ENCODE measurements at places on chromosomes 4 and X. TPM values are rescaled to one million over a fixed set of nuclear protein-coding genes. Genes with fewer than 3 reads are reported as not detected.

DNA sequence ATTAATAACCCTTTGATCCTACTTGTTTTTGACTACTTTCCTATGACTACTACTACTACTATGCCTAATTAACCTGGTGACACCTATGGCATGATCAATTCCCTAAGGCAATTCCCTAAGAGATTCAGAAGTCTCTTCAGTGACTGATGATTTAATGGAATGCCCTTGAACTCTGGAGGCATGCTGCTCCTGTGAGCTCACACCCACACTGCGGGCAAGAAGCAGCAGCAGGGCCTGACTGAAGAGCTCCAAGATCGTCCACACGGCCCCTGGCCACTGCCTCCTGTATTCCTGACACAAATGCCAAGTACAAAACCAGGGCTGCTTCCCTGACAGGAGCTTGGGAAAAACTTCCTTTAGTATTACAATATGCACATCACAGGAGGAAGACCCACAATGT lies 74.2 kb upstream of the STS start:
- no peaks in the 10 kb centered on the region for H3K36me3 ChIP-seq
- H3K4me3 ChIP-seq, result no peak overlapping the region
- DNase-seq, result no peak
- H3K4me1 ChIP-seq, result no peaks in the 10 kb centered on the region
- no peak overlapping the region for H3K27ac ChIP-seq

- H3K27ac ChIP-seq, result no peak overlapping the region
- H3K4me1 ChIP-seq, result no peaks in the 10 kb centered on the region
- no peak overlapping the region for H3K4me3 ChIP-seq
- DNase-seq, result no peak
- no peaks in the 10 kb centered on the region for H3K36me3 ChIP-seq
These were observed 475.2 kb downstream of the RPA4 start for GRCh38 chrX:97358941-97359340.

DNA sequence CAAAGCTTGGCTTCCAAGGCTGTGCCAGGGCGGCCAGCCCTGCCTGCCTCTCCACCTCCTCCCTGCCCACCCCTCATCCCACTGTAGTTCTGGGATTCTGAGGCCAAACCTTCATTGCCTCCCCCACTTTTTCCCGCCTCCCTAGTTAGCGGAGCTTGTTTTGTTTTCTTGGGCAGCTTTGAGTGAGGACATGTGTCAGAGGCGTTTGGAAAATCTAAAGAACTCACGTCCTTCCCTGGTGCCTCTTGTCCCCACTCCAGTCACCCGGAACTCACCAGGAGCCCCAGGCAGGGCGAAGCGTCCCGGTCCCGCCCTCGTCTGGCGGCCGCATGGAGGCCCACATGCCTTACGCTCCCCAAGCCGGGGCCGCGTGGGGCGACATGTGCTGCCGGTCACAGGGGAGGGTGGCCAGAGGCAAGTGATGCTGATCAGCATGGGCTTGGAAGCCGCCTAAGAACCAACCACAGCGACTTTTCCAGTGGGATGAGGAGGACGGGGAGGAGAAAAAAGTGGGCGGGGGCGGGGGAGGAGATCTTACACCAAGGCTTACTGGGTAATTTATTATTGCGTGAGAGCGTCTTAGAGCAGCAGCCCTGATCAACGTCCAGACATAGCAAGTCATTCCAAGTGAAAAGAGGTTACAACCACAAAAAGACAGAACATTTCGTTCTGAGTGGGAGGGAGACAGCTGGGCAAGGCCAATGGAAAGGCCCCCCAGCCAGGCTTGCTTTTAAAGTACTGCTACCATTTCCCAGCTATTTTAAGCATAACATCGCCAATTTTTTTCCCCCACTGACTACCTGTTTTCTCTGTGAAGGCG lies 48.5 kb downstream of the PRPS1 start:
- H3K27ac ChIP-seq, result peak overlapping the region; percentile 91
- H3K4me3 ChIP-seq, result peak overlapping the region; percentile 56
- no peaks in the 10 kb centered on the region for H3K36me3 ChIP-seq
- peaks cover 67% of the 10 kb centered on the region for H3K4me1 ChIP-seq
- DNase-seq, result peak; percentile 84

RNF212 gene
- total RNA-seq, result 0.66 TPM

BCOR gene
- total RNA-seq, result 27.2 TPM

MAGEC1 gene
- not detected for total RNA-seq

DNA sequence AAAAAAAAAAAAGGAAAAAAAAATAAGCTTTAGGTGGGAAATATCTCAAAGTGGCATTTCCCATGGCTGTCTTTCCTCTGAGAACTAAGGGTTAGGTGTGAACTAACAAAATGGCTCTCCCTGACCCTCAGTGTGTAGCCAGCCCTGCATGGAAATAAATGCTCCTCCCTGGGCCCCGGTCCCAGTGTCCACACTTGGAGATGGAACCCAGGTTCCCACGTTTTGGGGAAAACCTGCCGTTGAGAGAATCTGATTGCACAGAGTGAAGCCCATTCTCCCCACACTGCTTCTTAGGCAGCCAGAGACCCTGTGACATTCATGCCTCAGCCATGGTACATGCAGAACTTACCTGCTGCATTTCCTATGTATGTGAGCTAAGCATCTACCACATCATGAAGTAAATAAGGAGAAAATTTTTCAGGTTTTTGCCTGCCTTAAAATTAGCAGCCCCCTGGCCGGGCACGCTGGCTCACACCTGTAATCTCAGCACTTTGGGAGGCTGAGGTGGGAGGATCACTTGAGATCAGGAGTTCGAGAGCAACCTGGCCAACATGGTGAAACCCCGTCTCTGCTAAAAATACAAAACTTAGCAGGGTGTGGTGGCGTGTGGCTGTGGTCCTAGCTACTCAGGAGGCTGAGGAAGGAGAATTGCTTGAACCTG lies 34.5 kb downstream of the HTT-AS start:
- no peak overlapping the region for H3K27ac ChIP-seq
- H3K4me3 ChIP-seq, result no peak overlapping the region
- no peaks in the 10 kb centered on the region for H3K27me3 ChIP-seq
- H3K36me3 ChIP-seq, result no peaks in the 10 kb centered on the region

DNA sequence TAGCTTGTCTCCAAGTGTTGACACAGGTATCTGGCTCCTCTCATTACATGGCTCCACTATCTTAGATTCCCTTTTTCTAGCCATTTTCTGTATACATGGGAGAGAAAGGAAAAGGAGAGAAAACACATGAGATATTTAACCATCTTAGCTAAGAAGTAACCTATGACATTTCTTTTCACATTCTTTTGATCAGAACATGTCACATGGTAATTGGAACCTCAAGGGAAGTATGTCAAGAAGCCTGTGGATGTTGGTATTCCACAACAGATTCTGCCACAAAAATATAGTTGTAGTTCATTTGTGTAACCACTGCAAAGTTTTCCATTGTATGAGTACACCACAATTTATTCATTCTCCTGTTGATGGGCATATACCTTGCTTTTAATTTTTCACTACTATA lies 18.7 kb upstream of the GABRB1 start:
- no peak for DNase-seq
- no peaks in the 10 kb centered on the region for H3K36me3 ChIP-seq
- H3K4me3 ChIP-seq, result no peak overlapping the region
- H3K4me1 ChIP-seq, result no peaks in the 10 kb centered on the region
- no peaks in the 10 kb centered on the region for H3K27me3 ChIP-seq

DNA sequence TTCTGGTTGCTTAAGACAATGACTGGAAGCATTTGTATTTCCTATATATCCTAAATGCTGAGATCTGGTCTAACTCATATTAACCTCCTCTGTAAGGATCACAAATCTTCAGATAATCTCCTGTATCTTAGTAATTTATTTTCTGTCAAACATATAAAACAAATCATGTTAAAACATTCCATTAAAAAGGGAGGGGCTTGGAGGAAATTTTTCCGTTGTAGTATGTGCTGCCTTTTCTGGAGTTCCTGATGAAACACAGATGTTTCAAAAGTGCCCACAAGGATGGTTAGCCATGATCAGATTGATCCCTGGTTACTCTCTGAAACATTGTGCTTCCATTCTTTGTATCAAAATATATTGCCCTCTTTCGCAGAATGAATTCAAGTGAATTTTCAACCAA lies 182.1 kb downstream of the TENM3 start:
- H3K4me1 ChIP-seq, result no peaks in the 10 kb centered on the region
- no peak overlapping the region for H3K27ac ChIP-seq
- no peak overlapping the region for H3K4me3 ChIP-seq
- DNase-seq, result no peak
- H3K27me3 ChIP-seq, result no peaks in the 10 kb centered on the region

DNA sequence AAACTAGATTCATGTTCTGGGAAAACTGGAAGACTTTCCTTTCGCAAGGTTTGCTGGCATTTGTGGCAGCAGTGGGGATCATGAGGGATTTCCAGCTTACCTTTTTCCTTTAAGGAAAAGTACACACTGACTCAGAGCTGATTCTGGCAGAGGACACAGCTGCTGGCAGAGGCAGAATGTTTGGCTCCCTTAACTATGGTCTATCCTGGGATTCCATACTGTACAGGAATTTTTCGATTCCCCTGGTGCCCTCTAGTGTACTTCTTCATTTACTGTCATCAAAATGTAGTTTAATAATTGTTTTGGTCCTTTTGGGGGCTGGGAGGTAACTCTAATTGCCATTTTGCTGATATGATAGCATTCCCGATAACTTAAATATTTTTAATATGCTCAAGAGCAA lies 152.7 kb downstream of the GABRG1 start:
- H3K27ac ChIP-seq, result no peak overlapping the region
- H3K4me1 ChIP-seq, result no peaks in the 10 kb centered on the region
- no peak overlapping the region for H3K4me3 ChIP-seq
- no peaks in the 10 kb centered on the region for H3K36me3 ChIP-seq
- DNase-seq, result no peak

GRCh38 chr4:150108691-150109090 lies 30.4 kb downstream of the DCLK2 start:
- no peaks in the 10 kb centered on the region for H3K4me1 ChIP-seq
- no peak overlapping the region for H3K4me3 ChIP-seq
- no peak overlapping the region for H3K27ac ChIP-seq
- no peaks in the 10 kb centered on the region for H3K27me3 ChIP-seq
- DNase-seq, result no peak
- H3K36me3 ChIP-seq, result no peaks in the 10 kb centered on the region

DNA sequence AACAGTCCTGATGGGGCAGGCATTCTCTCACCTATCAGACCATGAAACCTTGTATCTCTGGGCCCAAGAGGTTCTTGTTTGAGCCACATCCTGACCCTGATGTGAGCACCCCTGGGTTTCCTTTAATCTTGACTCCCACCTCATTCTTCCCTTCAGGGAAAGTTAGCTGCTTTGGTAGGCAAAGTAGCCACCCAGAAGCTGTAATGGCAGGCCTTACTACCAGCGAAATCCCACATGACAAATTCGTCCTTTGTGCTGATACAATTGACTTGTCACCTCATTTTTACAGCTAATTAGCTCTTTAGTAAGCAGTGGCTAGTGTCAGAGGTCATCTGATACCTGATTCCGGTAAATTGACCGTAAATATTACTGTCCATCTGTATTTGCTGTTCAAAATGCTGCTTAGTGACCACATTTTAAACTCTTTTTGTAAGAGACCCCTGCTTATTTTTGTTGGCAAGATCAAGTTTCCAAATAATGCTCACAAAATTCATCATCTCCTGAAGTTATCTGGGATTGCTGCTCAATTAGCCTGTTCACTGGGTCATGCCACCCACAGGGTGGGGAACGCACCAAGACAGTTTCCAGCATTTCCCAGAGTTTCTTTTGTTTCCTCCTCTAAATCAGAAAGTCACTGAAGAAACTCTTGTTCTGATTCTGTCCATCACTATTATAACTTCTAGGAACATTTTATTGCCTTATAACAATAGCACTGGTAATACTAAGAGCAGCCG lies 329.7 kb downstream of the GPAT3 start:
- no peaks in the 10 kb centered on the region for H3K4me1 ChIP-seq
- H3K36me3 ChIP-seq, result no peaks in the 10 kb centered on the region
- no peak overlapping the region for H3K4me3 ChIP-seq
- H3K27me3 ChIP-seq, result no peaks in the 10 kb centered on the region
- H3K27ac ChIP-seq, result no peak overlapping the region
- DNase-seq, result no peak

- H3K27ac ChIP-seq, result no peak within 1 kb of the TSS
- H3K27me3 ChIP-seq, result no peaks in the 10 kb centered on the region
- DNase-seq, result no peak
- no peaks in the 10 kb centered on the region for H3K4me1 ChIP-seq
- H3K36me3 ChIP-seq, result no peaks in the 10 kb centered on the region
These were observed at the start of gene GPR34 for GRCh38 chrX:41688835-41689234. Gene GPR34 (plus strand): TSS chrX:41688973. CDS start chrX:41695634, 6,661 bp downstream.

NSUN7 gene
- total RNA-seq, result 0.15 TPM

DNA sequence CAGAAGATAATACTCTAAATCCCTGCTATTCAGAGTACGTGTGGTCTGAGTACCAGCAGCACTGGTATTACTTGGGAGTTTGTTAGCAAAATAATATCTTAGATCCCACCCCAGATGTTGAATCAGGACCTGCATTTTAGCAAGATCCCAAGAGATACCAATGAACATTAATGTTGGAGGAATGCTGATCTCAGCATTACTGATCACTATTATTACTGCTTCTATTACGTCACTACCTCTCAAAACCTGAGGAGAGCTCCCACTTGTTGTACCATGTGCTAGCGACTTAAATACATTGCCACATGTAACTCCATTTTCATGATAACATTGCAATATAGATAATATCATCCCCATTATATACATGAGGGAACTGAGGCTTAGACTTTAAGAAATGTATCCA lies 185.2 kb downstream of the SPRY1 start:
- no peaks in the 10 kb centered on the region for H3K4me1 ChIP-seq
- no peak overlapping the region for H3K27ac ChIP-seq
- no peaks in the 10 kb centered on the region for H3K36me3 ChIP-seq
- no peak overlapping the region for H3K4me3 ChIP-seq

DNA sequence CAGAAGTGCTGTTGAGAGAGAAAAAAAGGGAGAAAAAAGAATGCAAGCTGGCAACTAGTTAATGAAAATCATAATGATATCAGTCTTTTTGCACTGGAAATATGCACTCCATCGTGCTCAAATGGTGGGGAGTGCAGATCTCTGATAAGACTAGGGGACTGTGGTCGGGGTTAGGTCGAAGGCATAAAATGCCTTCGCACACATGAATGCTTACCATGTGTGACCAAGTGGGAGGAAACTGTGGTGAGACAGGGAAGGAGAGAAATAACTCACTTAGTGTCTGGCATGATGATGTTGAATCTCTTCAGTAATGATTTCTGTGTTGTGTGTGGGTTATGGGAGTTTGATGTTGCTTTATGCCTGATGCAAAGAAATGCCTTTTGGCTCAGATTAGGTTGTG lies 358.9 kb downstream of the FBXO8 start:
- no peak overlapping the region for H3K4me3 ChIP-seq
- H3K4me1 ChIP-seq, result no peaks in the 10 kb centered on the region
- H3K36me3 ChIP-seq, result no peaks in the 10 kb centered on the region
- no peak for DNase-seq

- H3K4me1 ChIP-seq, result no peaks in the 10 kb centered on the region
- DNase-seq, result no peak
- H3K36me3 ChIP-seq, result no peaks in the 10 kb centered on the region
These were observed at the start of gene ITIH6 for GRCh38 chrX:54798137-54798536. Gene ITIH6 (minus strand): TSS chrX:54798255. CDS start chrX:54798210, 45 bp downstream.

UCHL1 gene
- total RNA-seq, result 12.9 TPM

GRCh38 chrX:139784807-139785206 lies 76.8 kb upstream of the MCF2 start:
- DNase-seq, result no peak
- H3K4me3 ChIP-seq, result no peak overlapping the region
- H3K36me3 ChIP-seq, result no peaks in the 10 kb centered on the region

- H3K27me3 ChIP-seq, result no peaks in the 10 kb centered on the region
- no peak overlapping the region for H3K4me3 ChIP-seq
- no peaks in the 10 kb centered on the region for H3K36me3 ChIP-seq
- H3K27ac ChIP-seq, result no peak overlapping the region
- peaks cover 84% of the 10 kb centered on the region for H3K4me1 ChIP-seq
These were observed 111.1 kb downstream of the ANXA3 start for GRCh38 chr4:78662658-78663057.

Measured in heart right ventricle (tissue), 16 donors.